ENCODE measurements at places on chromosomes 2 and 18.

- DNase-seq, result no peak
These were observed 200.1 kb upstream of the NRXN1 start for GRCh38 chr2:51232027-51232426.

- DNase-seq, result no peak
These were observed 21.9 kb downstream of the APCDD1 start for GRCh38 chr18:10476338-10476791.

GRCh38 chr2:29597035-29597434 is 324.4 kb downstream of the ALK start:
- DNase-seq, result no peak

GRCh38 chr2:460861-461260 is 173.0 kb upstream of the ALKAL2 start:
- peak; percentile 72 for DNase-seq

- DNase-seq, result no peak
These were observed 105.5 kb downstream of the UGGT1 start for GRCh38 chr2:128196471-128196931.

DNA sequence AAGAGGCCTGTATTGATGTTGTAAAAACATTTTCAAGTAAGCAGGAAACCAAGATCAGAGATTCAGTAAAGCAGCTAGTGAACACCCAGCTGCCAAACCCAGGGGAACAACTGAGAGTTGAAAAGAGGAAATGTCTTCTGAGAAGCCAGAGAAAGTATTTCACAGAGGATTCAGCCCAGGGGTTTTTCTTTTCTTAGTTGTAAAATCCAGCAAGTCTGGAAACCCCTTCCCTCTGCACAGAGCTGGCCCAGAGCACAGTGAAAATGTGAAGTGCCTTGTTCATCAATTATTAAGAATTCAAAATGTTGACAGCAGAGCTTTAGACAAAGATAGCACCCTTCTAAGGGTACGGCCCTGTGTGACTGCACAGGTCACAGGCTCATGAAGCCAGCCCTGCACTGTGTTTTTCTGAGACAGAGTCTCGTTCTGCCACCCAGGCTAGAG is 28.4 kb downstream of the AFF3 start:
- DNase-seq, result no peak

DNA sequence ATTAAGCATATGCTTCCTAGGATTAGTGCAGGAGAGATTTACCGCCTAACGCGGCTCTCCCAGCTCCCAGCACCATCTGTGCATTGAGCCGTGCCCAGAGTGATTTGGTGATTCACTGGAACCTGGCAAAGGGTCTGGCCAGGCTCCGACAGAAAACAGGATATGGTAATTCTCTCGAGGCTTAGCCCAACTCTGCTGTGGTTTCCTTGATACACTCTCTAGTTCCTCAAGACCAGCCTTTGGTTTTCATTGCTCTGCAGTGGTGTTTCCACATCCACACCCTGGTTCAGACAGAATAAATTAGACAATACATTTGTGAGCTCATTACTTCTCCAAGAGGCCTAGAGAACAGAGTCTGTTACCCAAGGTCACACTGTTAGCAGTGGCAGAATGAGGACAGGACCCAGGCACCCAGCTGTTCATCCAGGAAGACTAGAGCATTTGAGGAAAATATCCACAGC is 23.0 kb upstream of the SMAD2 start:
- peak; percentile 62 for DNase-seq

GRCh38 chr2:177348118-177348654 is 44.4 kb upstream of the AGPS start:
- DNase-seq, result no peak

- DNase-seq, result no peak
These were observed 42.1 kb downstream of the IMPA2 start for GRCh38 chr18:12023375-12023774.

DNA sequence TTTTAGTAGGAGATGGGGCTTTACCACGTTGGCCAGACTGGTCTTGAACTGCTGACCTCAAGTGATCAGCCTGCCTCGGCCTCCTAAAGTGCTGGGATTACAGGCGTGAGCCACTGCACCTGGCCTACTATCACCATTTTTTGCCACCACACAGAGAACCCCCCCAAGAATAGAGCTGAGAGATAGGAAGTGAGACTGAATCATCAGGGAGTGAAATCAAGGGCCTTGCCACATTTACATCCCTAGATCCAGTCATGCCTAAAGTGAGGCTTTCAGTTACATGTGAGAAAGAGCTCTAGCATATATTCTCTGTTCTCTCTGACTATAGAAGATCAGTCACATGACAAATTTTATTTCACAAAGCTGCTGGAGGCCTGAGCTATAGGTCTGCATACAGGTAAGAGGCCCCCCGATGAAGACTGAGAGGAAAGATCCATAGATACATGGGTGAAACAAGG is 28.0 kb upstream of the KCMF1 start:
- DNase-seq, result no peak

DNA sequence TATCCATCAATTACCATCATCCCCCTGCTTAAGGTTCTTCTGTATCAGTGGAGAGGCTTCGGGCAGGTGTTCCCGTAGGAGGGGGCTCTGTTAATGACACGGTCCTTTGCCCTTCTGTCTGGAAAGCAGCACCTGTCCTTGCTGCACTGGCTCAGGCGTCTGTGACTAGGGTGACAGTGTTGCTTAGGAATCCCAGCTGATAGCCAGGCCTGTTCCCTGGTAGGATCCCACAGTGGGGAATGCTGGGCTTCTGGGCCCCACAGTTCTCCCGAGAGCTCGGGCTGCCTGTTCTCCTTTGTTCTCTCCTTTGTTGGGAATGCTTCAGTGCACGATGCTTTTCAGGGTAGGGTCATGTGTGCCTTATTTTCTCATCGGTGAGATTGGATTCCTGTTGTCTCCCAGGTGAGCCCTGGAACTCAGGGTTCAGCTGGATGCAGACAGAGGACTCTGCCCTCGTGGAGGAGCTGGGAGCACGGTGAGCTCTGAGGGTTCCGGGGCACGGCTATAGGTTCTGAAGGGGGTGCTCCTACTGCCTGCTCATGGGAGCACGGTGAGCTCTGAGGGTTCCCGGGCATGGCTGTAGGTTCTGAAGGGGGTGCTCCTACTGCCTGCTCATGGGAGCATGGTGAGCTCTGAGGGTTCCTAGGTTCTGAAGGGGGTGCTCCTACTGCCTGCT is 9.6 kb downstream of the SNTG2 start:
- DNase-seq, result no peak

GRCh38 chr2:9944330-9944758 is 7.1 kb upstream of the GRHL1 start:
- DNase-seq, result no peak

Measured in natural killer cell treated with Interleukin-12 subunit alpha and Interleukin-12 subunit beta and Interleukin-15 and Interleukin-18, amount 100 ng/mL, for 72 hours (primary cell).